IPS-NIHi11 (cell line): ENCODE measurements at places on chromosomes 7 and 10.
A peak's percentile ranks its signal among the peaks of the same experiment; 100 is the strongest.

GRCh38 chr7:108086546-108086945 lies 43.6 kb downstream of the LAMB4 start:
- DNase-seq, result no peak

GRCh38 chr10:132396494-132397035 lies 435 bp upstream of the PWWP2B start:
- peak; percentile 90 for DNase-seq

GRCh38 chr10:129766611-129767550 lies 197.2 kb downstream of the EBF3 start:
- no peak for DNase-seq

- DNase-seq, result no peak
Measured at GRCh38 chr10:57716884-57717283, 550.8 kb downstream of the IPMK start.
